Glomerular endothelial cell (primary cell): ENCODE measurements at places on chromosomes 7 and 10. TPM values are rescaled to one million over a fixed set of nuclear protein-coding genes. Genes with fewer than 3 reads are reported as not detected.

DNA sequence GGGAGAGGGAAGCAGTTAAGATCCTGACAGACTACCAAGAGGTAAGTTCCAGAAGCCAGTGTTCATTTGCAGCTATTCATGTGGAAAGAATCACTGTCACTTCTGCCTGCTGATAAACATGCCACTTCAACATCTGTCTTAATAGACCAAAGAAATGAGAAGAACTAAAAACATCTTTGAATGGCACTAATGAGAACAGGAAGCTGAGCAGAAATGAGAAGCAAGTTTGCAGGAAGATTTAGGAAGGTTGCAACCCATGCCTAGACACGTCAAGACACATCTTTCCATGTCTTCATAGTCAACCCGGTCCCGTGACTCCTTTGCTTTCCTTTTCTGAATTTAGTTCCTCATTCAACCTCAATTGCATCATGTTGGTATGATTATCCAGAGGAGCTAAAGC, 180.0 kb downstream of the PDE1C start:
- no peak for DNase-seq

DNA sequence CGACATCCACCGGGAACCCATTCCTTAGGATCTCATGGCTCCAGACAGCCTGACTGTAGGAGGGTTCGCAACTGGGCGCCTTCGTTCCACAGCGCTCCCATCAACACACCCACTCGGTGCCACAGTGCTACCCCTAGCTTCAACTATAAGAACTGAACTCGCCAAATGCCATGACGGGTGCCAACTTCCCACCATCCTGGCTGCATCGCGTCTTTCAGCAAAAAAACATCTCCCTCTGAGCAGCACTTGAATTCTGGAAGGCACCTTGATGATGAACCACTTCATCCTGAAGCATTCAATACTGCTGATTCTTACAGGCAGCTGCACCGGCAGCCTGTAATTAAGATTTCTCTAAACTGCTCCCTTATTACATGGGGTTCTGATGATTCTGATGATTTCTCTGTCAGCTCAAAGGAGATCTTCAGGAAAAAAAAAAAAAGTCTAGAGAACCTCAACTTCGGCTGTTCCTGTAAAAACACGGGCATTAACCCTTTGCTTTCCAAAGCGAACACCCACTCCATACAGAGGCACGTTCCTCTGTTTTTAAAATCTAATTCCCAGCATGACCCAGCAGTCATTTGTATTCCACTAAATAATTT, 1.3 kb downstream of the CYTH3 start:
- DNase-seq, result no peak

DNA sequence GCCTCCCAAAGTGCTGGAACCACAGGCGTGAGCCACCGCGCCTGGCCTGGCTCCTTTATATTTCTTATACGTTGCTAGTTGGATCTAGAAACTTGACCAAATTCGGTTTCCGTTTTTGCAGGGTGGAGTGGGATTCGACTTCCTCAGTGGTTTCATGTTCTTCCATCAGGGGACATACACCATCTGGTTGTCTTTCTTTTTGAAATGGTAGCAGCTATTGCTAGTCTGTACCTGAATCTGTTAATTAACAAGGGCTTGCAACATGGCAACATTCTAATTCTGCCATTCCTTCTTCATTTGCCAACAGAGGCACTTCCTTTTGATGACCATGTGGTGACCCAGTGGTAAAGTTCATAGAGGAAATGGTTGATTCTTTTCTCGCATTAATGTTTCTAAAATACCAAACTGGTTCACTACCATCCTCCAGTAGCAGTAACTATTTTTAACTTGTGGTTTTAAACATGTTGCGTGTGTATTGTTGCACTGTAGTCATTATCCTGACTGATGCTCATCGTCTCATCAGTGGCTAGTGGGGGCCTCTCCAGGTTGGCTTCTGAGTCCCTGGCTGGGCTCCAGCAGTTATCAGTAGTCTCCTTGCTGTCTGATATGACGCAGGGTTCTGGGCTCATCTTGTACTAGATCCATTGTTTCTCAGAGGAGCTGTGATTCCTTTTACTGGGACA, 159.2 kb downstream of the RGS10 start:
- DNase-seq, result no peak

- DNase-seq, result no peak
Measured at GRCh38 chr7:100679927-100680575, 6.5 kb downstream of the GNB2 start.

Gene PRSS2
- total RNA-seq, result 0.41 and 3.0 TPM in 2 replicates

Gene SKIDA1
- 0.34 and 1.2 TPM in 2 replicates for total RNA-seq
